ENCODE measurements at places on chromosomes 7 and 10.

DNA sequence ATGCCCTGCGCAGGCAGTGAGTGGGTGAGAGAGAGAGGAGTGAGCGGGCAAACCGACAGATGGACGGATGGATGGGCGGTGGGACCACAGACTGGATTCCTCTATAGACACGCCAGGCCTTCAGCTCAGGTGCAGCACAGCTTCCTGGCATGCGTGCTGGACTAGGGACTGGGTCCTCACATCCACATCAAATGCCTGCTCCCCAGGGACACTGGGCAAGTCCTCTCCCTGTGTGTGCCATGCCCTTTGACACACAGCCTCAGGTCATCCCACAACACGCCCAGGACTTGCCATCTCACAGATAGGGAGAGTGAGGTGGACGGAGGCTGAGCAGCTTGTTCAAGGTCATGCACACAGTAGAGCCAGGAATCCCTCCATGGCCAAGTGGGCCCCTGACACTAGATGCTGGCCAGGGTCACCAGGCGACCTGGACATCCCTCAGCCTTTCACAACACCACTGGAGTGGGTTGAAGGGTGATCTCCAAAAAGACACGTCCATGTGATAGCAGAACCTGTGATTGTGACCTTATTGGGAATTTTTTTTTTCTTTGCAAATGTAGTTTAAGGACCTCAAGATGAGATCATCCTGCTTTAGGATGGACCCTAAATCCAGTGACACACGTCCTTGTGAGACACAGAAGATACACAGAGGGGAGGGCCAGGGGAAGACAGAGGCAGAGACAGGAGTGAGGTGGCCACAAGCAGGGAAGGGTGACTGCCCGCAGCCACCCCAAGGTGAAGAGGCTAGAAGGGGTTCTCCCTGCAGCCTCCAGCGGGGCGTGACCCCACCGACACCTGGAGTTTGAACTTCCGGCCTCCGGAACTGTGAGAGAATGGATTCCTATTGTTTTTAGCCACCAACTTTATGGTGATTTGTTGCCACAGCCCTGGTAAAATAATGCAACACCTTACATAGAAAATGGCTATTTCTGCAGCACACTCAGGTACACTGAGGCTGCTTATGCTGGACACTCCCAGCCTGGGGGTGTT, 155.0 kb upstream of the CHST15 start:
- DNase-seq = no peak

- DNase-seq = no peak
Observed at GRCh38 chr7:64887756-64888508, 15.1 kb upstream of the ZNF273 start.

GRCh38 chr7:122038134-122038533, 105.9 kb downstream of the AASS start:
- peak; percentile 1 for DNase-seq

DNA sequence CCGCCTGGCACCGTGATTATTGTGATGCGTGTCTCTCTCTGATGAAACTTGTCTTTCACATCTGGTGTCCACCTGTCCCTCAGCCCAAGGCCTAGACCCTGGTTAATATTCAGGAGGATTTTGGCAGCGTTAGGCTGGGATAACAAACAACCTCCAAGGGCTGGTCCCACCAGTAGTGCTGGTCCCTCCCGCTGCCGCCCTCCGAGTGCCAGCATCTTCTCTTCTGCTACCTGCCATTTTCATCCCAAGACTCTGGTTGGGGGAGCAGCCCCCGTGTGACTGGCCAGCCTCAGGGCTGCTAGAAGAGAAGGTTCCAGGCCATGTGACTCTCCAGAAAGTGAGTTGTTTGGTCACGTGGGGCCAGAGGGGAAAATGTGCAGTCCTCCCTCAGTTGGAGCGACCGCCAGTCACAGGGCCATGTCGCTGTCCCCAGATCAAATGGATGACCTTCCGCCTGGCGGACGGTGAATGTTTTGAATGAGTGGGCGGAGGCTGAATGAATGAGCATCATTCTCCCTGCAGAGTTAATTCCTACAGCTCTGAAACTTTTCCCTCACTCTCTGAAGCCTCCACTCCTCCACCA, 479.9 kb upstream of the FOXK1 start:
- DNase-seq = no peak

GRCh38 chr7:19392246-19392645, 247.0 kb upstream of the FERD3L start:
- DNase-seq = peak; percentile 71

- no peak for DNase-seq
Observed at GRCh38 chr7:54833001-54833467, 74.0 kb upstream of the SEC61G start.

GRCh38 chr7:6274743-6275142, 2.3 kb upstream of the CYTH3 start:
- peak; percentile 65 for DNase-seq
